Activated naive CD8-positive, alpha-beta T cell treated with anti-CD3 and anti-CD28 coated beads, Interleukin-2, amount 10 ng/mL, durations not matched to agents 7 days and 5 days (primary cell): ENCODE measurements at places on chromosomes 3 and 15. TPM values are rescaled to one million over a fixed set of nuclear protein-coding genes. Genes with fewer than 3 reads are reported as not detected.

Gene SECISBP2L
- 34.8 TPM for total RNA-seq

Gene ACOX2
- total RNA-seq = not detected

Gene NPAP1
- total RNA-seq = not detected

Gene IFT122
- 23.0 TPM for total RNA-seq

Gene FETUB
- not detected for total RNA-seq

Gene AADACL2
- not detected for total RNA-seq

Gene GPR176
- total RNA-seq = 0.09 TPM

Gene SPINK8
- total RNA-seq = not detected

Gene TTLL13
- 0.47 TPM for total RNA-seq

Gene CEP152
- total RNA-seq = 39.2 TPM
